ENCODE measurements at places on chromosomes 1 and 21.

DNA sequence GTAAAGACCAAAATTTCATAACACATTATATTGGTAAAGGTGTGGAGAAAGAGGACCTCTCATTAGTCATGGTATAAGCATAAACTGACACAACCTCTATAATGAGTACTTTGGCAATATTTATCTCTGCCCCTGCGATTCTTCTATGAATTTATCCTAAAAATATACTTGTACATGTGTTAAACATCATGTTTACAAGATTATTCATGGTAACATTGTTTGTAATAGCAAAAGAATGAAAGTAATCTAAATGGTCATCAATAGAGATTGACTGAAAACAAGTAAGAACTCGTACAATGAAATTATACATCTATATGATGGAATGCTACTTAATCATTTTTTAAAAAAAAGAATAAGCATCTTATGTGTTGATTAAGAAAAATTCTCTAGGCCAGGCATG, 96.4 kb downstream of the KIAA0319L start:
- no peak for DNase-seq

- DNase-seq, result no peak
These were observed 15.3 kb upstream of the CHIT1 start for GRCh38 chr1:203244776-203245175.

- no peak for DNase-seq
These were observed 17.5 kb downstream of the RUNX3 start for GRCh38 chr1:24912376-24913273.

GRCh38 chr1:7457811-7458210, 313.3 kb upstream of the VAMP3 start:
- DNase-seq, result no peak

GRCh38 chr21:39152271-39152670, 31.0 kb downstream of the PSMG1 start:
- DNase-seq, result no peak

GRCh38 chr1:228935198-228935663, 200.0 kb downstream of the RHOU start:
- no peak for DNase-seq

GRCh38 chr1:60859111-60859510, 223.2 kb upstream of the NFIA start:
- DNase-seq, result no peak

- DNase-seq, result no peak
These were observed 50.0 kb upstream of the COL18A1 start for GRCh38 chr21:45354970-45355369.

DNA sequence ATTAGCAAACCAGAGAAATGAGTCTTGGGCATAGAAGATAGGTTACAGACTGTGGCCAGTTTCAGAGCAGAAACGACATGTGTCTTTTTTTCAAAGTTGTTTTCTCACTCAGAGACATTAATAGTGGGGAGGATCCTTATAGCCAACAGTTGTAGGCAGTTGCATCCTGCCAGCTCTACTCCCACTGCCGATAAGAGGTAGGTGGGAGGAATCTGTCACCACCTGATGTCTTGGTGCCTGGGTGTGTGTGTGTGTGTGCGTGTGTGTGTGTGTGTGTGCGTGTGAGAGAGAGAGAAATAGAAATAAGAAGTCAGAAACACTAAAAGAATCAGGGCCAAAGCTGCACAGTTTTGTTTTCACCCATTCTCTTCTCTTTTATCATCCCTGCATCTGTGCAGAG, 219.5 kb downstream of the ZP4 start:
- DNase-seq, result no peak

- DNase-seq, result no peak
These were observed 85.0 kb downstream of the EPS15 start for GRCh38 chr1:51433972-51434510.

- no peak for DNase-seq
These were observed 39.3 kb downstream of the HLCS start for GRCh38 chr21:36926989-36927718.

- no peak for DNase-seq
These were observed 8.0 kb upstream of the PDE9A start for GRCh38 chr21:42645211-42646075.

DNA sequence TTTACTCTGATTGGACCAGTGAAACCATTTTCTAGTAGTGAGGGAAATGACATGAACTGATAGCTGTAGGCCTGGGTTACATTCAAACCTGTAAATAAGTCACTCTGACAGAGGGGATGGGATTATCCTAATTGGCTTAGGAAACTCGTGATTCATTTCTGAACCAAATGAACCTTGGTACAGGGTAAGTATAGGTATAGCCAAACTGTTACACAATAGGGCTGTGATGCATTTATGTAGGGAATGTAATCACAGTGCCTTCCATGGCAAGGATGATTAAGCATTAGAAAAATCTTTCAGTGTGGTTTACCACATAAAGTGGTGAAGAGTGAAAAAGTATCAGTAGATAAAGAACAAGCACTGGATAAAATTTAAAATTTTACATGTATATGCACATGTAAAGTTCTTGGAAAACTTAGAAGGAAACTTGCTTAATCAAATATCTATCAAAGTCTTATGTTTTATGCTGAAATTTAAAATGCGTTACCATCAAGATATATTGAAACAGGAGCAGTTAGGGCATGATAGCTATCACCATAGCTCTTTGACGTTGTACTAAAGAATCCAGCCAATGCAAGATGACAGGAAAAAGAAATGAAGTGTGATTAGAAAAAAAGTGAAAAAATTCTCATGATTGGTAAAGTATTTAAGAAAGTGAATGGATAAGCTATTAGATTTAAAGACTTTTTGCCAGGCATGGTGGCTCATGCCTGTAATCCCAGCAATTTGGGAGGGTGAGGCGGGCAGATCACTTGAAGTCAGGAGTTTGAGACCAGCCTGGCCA, 63.0 kb downstream of the RABGAP1L start:
- no peak for DNase-seq

DNA sequence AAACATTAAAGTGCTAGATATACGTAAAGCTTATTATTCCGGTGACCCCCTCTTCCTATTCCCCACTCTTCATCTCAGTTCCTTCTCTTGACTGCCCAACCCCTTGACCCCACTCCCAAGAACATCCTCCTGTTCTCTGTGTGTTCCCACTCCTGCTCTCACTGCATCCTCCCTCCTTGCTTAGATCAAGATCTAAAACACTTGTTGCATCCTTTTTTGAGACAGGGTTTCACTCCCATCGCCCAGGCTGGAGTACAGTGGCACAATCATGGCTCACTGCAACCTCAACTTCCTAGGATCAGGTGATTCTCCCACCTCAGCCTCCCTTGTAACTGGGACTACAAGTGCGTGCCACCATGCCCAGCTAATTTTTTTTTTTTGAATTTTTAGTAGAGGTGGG, 13.5 kb downstream of the ATP2B4 start:
- no peak for DNase-seq

- no peak for DNase-seq
These were observed 298.1 kb downstream of the TM2D1 start for GRCh38 chr1:61426885-61427284.

DNA sequence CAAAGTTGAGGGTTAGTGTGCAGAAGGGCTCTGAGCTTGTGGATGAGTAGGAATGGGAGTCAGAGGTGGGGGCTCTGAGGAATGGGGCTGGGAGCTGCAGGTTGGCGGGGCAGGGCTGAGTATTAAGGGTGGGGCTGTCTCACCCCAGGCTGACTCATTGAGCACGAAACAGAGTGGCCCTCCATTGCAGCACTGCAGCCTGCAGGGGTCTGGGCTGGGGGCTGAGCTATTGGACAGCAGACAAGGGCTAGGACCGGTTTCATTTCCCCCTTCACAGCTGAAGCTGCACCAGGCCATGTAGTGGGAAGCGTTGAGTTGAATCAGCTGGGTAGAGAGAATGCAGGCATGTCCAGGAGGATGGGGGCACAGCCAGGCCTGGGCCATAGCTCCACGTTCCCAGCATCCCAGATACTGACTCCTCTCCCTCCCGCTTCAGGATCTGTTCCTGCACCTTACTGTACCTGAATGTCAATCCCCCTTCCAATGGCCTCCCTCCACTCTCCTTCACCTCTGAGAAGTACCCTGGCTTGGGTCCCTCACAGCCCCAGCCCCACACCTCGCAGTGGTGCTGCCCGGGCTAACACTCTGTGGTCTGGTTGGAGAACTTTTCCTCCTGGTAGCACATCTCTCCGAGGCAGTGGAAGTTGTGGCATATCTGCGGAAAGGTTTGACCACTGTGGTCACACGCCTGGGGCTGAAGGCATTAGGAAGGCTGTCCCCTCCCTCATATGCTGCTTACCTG, 4.4 kb upstream of the INPP5B start:
- no peak for DNase-seq
